EH (cell line): ENCODE measurements at places on chromosomes 12 and 14.

DNA sequence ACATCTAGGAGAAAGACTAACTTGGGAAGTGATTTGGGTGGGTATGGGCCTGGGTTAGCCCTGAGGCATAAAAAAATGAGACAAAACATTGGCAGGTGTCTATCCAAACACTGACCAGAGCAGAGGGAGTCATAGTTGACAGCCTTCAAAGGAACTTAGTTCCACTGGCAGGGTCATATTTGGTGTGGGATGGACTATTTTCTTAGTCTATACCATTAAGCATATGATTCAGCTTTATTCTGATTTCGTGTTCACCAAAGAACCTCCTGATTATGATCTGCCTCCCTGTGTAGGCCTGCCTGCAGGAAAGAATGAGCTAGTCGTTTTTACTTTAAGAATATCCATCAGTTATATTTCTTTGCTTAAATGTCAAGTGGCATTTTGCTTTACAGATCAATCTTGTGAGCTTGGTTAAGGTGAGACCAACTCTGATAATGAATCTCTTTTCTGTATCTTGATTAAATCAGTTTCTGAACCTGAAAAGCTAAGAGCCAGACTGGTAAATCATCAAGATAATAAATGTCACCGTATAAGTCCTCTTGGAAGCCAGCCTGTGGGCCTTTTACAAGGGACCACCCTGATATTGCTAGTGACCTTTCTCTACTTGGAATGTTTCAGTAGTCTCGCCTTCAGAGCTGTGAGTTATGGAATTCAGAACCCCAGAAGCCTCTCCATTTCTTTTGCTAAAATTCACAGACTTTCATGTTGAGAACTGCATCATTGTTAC lies 182.9 kb downstream of the MON2 start:
- no peak for DNase-seq

GRCh38 chr14:61690982-61691381 lies 4.3 kb upstream of the HIF1A start:
- DNase-seq = no peak

DNA sequence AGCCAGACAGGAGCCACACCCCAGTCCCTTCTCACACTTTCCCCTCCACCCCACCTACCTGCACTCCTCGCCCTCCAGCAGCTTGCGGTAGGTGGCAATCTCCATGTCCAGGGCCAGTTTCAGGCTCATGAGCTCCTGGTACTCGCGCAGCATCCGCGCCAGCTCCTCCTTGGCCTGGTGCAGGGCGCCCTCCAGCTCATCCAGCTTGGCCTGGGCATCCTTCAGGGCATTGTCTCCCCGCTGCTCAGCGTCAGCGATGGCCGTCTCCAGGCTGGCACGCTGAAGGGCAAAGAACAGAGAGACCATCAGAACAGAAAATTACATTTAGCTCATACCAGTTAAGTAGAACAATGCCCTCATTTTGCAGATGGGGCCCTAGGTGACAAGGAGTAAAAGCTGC lies 5.5 kb downstream of the KRT74 start:
- DNase-seq = no peak

DNA sequence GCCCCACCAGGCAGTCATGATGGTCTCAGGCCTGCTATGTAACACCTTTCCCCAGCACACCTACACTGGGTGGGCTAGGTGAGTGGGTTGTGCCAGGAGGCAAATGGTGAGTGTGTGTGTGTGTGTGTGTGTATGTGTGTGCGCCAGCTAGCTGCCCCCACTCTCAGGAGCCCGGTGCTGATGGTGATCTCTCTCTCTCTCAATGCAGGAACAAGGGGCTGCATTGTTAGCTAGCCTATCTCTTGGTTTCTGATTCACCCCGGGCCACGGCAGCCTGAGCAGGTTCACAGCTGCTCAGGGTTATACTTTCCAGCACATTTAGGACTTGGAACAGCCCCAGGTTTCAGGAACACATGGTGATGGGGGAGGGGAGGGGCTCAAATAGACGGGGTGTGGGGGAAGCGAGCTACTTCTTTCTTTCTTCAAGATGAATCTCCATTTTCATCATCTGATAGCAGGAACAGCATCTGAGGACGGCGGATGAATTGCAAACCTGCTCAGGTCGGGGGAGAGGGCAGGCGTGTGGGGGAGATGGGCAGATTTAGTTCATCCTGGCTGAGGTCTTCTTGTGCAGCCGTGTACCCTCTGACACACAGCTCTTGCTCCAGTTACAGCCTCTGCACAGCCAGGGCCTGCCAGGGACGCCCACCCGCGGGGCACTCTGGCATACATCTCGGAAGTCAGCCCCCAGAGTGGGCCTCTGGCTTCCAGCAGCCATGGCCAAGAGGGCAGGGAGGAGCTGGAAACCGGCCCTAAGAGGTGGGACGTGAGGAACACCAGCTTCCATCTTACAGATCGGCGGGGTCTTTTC lies 137.6 kb downstream of the ZFP36L1 start:
- DNase-seq = no peak

GRCh38 chr12:39161465-39162085 lies 256.2 kb upstream of the CPNE8 start:
- no peak for DNase-seq

DNA sequence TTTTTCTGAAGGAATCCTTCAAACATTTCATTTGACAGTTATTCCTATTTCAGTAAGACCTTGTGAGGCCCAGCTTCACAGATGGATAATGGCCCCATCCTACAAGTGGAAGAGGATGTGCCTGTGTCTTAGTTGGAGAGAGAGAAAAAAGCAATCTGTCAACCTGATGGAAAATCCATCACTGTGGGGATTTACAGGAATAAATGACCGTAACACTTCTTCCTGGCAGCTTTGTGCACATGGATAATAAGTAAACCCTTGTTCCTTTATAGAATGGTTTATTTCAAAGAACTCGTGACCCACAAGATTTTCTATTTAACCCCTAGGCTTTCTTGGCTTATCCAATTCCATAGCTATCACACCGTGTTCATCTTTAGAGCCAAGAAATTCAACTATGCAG lies 121.4 kb upstream of the PCED1B start:
- DNase-seq = no peak

DNA sequence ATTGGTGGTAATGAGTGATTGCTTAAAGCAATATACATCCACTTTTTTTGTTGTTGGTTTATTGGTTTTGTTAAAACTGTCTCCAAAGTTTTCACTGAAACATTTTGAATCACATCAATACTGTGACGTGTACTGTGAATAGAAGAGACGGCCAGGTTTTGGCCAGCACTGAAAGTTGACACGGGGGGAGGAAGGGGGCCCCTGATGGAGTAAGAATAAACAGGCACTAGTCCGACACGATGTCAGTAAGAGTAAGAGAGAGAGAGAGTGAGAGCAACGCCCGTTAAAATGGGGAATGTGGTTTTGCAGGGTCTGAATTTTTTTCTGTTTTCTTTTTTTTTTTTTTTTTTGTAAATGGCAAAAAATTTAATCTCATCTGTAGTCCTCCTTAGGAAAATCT lies 14.7 kb downstream of the PEBP1 start:
- DNase-seq = no peak

DNA sequence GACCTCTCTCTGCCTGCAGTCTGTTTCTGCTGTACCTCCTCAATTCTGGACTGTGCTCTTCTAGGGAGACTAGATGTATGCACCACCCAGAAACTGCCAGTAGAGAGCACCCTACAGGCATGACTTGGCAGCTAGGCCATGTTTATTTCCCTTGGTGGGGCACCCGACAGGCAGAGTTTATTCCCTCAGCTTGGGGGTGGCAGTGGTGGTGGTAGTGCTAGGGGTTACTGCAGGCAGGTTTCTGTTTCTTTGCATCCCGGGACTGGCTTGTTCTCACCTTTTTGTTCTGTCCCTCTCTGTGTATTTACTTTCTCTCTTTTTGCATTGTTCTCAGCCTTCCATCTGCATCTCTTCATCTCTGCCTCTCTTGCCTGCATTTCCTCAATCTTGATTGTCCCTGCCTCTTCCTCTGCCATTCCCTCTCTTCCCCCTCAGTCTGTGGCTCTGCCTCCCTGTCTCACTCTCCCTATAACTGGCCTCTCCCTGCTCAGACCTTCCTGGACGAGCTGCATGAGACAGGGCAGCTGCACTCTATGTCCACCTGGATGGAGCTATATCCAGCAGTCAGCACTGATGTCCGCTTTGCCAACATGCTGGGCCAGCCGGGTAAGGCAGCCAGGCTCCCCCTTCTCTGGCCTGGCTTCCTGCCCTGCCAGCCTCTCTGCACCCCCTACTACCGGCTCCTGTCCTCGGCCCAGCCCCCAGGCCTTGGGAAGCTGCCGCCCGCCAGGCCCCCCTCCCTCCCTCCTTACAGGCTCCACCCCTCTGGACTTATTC lies 13.8 kb downstream of the PRPF40B start:
- peak; percentile 74 for DNase-seq

- no peak for DNase-seq
Observed at GRCh38 chr12:108205864-108206263, 76.8 kb downstream of the WSCD2 start.

GRCh38 chr14:25134184-25134583 lies 84.2 kb upstream of the STXBP6 start:
- no peak for DNase-seq

- peak; percentile 90 for DNase-seq
Observed at GRCh38 chr12:120118321-120119061, 1.9 kb upstream of the RAB35 start.

DNA sequence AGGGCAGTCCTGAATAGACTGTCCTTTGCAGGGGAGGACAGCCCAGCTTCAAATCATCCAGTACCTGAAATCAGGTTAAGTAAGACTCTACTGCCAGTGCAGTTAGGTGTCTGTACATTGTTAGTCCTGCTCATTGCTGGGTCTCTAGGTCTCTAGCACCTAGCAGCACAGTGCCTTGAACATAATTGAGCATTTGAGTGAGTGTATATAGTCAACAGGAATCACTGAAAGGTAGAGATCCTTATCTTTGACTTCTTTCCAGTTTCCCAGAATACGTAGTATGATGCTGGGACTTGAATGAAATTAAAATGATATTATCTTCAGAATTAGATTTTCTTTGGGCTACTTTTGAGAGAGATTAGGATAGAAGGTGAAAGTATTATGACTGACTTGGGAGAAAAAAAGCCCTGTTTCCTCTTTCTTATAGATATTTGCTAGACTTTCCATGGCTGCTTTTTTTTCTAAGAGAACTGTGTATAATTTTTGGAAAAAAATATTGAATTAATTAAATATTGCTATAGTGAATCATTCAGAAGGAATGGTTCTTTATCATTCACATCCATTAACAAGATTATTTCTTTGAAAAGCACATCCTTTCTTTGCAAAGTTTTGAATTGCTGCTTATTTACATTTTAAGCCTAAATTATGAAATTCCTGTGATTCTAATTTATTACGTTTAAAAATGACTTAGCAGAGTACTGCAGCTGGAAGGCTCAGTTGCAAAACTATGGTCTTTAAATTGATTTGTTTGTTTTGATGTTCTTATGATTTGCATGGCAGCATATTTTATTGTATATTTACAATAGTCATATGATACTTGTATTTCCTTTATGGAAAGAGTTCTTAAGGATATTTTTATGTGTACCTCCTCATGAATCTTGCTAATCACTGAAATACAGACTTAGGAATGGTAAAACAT lies 51.6 kb downstream of the PPP4R4 start:
- DNase-seq = no peak

- no peak for DNase-seq
Observed at GRCh38 chr12:64080319-64081007, 141.6 kb downstream of the KICS2 start.

- DNase-seq = no peak
Observed at GRCh38 chr12:11144297-11144696, 9.9 kb upstream of the TAS2R30 start.

DNA sequence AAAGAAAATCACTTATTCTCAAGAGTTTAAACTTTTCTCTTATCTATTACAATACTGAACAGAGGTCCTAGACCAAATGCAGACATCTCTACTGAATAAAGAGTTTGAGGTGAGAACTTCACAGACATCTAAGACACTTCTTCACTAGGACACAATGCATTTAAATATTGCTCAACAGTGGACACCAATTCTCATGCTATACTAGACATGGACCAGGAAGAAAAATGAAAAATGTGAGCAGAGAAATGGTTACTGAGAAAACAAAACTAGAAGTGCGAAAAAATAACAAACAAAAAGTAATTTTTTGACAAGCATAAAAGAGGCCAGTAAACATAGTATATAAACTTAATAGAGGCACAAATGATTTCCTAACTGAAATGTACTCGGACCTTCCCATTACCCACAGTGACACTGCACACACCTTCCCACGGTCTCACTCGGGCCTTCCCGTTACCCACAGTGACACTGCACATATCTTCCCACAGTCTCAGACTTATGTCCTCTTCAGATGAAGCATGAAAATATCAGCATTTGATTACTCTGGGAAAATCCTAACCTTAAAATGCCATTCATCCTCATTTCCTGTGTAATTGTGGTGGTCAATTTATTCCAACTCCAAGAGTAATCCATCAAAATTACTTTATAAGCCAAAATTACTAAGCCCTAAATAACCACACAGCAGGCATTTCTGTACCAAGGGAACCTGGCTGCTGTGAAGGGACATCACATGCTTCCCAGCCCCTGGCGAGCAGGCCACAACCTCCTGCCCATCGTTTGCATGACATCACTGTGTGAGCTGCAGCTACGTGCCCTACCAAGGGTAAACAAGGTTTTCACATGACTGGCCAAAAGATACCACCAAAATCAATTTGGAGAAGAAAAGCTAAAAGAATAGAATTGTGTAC lies 6.4 kb downstream of the SLC15A4 start:
- peak; percentile 61 for DNase-seq

DNA sequence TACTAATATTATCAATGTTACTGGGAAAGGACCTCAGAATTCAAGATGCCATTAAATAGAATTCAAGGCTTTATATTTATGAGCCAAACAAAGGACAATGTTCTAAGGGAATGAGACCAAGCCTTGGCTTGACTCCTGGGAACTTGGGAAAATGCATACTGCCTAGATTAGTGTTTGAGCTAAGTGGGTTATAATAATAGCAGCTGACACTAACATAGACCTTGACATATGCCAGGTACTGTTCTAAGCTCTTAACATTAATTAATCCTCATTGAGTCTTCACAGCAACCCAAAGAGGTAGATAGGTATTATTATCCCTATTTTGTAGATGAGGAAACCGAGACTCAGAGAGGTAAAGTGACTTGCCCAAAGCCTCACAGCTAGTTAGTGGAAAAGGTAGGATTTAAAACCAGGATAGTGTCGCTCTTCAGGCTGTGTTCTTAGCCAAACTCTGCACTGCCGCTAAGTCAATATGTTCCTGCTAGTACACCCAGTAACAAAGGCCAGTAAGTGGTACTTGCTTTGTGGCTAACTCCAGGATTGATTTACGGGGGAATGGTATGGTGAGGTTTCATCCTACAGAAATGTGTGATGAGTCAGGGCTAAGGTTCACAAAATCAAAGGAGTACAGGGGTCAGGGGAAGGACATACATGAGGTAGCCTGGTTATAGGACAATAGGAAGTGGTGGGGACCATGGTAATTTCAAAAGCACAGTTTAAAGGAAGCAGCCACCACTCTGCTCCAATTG lies 35.8 kb upstream of the PRKAB1 start:
- no peak for DNase-seq

GRCh38 chr14:32414808-32415255 lies 85.7 kb downstream of the AKAP6 start:
- peak; percentile 19 for DNase-seq
